Hematopoietic multipotent progenitor cell treated with erythropoietin and hydrocortisone succinate and interleukin-3 and kit ligand, for 8 days (in vitro differentiated cells): ENCODE measurements at places on chromosomes 1 and 21.

DNA sequence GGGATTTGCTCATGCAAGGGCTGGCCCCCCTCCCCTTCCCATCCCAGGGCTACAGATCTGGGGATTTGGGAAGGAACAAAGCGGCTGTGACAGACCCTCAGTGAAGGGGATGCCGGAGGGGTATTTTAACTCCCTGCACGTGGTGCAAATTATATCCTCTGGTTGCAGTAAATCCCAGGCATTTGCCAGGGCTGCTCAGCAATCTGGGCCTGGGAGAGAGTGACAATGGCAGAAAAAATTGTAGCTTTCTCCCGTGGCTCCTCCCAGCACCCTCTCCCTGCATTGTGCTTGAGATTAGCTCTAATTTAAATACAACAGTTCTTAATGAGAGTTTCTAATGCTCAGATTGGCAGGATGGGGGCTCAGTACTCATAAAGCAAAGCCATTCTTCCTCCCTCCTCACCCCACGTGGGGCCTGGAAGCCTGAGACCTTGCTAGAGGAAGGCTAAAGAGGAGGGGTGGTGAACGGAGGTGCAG lies 129.9 kb upstream of the CD34 start:
- no peak for DNase-seq

DNA sequence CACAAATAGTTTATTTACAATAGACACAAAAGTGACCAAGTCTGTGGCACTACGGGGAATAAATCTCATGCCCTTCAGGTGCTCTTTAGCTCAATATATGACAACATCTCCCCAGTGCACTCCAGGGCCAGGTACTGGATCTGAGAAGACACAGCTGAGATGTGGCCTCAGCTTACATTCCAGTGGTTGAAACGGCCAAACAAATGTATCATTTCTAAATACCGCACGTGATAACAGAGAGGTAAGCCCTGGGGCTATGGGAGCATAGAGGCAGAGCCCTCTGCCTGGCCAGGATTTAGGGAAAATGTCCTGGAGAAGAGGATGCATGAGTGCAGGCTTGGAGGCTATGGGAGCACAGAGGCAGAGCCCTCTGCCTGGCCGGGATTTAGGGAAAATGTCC lies 630.5 kb downstream of the SMYD3 start:
- no peak for DNase-seq

DNA sequence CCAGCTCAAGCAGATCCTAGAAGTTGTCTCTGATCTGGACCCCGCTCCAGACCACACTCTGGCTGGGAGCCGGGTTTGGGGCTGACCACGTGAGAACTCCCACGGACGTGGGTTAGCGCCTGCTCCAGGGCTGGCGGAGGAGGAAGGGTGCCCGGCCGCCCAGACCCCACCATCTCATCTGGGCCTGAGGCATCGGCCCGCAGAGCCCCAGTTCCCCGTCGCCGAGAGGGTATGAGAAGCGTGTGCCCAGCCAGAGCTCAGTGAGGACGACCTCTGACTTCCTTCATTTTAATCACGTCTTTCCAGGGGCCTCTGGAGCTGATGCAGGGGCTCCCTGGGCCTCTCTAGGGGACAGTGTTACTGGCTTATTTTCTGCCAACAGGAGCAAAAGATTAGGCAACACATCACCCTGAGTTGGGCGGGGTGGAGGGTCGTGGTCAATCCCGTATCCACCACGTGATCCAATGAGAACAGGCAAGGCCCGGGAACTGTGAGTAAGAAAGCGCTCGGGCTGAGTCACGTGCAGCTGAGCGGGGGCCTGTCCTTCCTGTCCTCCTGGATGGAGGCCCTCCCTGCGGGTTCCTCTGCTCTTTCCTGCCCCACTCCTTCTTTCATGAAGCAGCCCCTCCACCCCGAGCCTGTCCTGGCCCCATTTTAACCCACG lies 81.1 kb downstream of the SIK1 start:
- peak; percentile 45 for DNase-seq

- no peak for DNase-seq
Observed at GRCh38 chr1:46489169-46489637, 433 bp upstream of the DMBX1 start.

- DNase-seq: peak; percentile 12
Observed at GRCh38 chr1:79497193-79497773, 490.8 kb upstream of the ADGRL4 start.

DNA sequence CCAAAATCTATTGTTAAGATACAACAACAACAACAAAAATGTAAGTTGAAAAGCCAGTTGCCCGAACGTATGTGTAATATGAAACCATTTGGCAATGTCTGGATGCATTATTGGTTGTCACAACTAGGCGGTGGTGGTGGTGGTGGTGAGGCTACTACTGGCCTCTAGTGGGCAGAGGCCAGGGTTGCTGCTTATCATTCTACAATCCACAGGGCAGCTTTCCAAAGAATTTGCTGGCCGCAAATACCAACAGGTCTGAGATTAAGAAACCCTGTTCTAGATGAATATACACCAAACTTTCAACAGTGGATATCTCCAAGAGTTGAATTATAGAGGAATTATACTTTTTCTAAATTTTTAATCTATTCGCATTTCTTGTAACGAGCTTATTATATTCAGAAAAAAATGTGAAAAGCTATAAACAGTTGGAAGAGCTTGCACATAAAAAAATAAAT lies 26.8 kb upstream of the ZNF697 start:
- peak; percentile 84 for DNase-seq

- DNase-seq: no peak
Observed at GRCh38 chr1:160646711-160647328, at the start of gene SLAMF1. TSS of gene SLAMF1 (minus strand) at chr1:160647044. CDS start at chr1:160646945, 99 bp downstream.

GRCh38 chr1:194367121-194367520 lies 1180.7 kb upstream of the B3GALT2 start:
- DNase-seq: no peak

GRCh38 chr1:64631346-64632034 lies 113.4 kb upstream of the RAVER2 start:
- no peak for DNase-seq

DNA sequence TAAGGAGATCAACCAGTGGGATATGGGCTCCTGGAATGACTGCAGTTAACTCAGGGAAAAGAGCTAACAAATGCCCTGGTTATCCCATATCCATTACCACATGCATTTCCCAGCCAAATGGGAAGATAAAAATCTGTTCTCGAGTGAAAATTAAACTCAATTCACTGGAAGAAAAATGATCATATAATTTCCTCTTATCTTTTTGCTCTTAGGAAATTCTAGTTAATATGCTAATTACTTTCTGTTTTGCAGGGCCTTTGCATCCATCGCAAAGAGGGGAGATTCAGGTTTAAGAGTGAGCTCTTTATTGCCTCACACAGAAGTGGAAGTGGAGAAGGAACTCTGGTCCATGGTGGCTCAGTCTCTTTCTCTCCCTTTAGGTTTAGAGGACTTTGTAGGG lies 3.9 kb upstream of the IL24 start:
- no peak for DNase-seq

GRCh38 chr1:54953846-54954245 lies 26.6 kb upstream of the TMEM61 start:
- no peak for DNase-seq

DNA sequence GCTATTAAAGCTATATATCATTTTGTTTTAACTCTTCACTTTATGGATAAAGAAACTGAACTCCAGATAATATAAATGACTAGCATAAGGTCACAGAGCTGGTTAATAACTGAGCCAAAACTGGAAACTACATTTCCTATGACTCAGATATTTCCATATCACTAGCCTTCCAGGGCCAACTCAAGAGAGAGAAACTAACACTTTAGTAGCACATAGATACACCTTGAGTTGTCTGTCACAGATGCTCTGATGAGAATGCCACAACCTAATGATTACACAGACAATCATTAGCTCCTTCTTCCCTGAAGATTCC lies 40.7 kb downstream of the NME7 start:
- peak; percentile 83 for DNase-seq

- DNase-seq: no peak
Observed at GRCh38 chr1:227415115-227415790, 97.0 kb upstream of the CDC42BPA start.

GRCh38 chr1:53704804-53705445 lies 34.0 kb downstream of the GLIS1 start:
- DNase-seq: no peak

DNA sequence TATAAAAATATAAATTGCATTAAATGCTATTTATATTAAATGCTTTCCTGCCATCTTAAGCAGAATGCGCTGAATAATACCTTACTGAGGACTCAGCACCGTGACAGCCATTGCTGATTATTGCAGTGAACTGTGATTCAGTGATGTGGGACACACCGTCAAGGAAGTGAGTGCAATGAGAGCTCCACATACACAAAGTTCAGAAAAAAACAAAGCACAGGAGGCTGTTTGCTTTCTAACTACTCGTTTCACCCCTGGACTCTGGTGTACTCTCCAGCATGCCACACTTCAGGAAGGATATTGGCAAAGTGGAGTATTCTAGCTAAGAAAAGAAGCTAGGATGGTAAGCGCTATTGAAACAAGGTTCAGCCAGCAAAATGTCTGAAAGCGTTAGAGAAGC lies 57.4 kb upstream of the CXADR start:
- no peak for DNase-seq

DNA sequence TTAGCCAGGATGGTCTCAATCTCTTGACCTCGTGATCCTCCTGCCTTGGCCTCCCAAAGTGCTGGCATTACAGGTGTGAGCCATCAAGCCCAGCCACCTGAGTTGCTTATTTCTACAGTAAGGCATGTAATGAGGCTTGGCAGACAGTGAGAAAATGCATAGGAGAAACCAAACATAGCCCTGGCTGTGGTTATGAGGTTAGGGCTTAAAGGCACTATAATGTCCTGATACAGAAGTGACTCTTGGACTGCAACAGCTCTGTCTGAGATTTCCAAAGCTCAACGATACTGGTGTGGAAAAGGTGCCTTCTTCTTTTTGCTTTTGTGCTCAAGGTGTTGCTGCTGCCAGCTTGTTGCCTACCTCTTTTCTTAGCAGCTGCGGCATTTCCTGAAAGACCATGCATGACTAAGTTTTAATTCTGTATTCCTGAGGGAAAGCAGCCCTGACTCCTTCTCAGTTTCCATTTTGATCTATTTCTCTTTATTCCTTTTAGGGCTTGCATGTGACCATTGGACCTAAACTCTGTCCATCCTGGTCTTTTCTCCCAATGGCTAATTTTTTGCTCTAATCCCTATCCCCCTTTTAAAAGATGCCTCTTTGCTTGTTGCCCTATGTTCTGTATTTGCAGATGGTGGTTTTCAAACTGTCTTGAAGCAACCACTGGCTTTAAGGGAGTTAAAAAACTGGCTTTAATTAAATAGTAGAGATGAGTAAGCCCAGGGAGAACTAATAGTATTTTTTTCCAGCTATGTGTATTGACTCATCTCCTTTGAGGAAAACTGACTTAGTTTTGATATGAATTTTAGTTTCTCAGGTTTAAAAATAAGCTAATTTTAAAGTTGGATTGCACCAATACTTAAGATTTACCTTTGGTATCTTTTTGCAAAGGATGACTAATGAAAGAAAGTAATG lies 70.3 kb downstream of the KIF1B start:
- no peak for DNase-seq

GRCh38 chr1:46067652-46068051 lies 64.8 kb downstream of the PIK3R3 start:
- DNase-seq: no peak

GRCh38 chr1:31926853-31927660 lies 11.1 kb downstream of the PTP4A2 start:
- no peak for DNase-seq

- DNase-seq: no peak
Observed at GRCh38 chr1:212190169-212190568, 95.0 kb upstream of the PPP2R5A start.

- no peak for DNase-seq
Observed at GRCh38 chr1:20172033-20172590, 13.8 kb upstream of the UBXN10 start.

DNA sequence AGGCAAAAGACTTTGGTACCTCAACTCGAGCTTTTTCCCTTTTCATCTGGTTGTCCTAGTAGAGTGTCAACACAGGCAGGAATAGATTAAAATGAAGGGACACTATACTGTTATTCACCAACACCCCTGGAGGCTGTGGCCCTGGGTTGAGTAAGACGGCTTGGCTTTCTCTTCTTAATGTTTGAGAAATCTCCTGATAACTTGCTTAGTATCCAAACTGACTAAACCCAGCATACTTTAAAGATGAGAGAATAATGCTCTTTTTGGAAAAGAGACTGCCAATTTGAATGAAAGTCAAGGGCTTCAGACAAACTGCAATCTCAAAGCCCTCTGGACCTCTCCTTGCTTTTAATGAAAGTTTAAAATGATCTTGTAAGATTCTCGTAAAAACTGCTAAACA lies 2.6 kb upstream of the SLC30A1 start:
- DNase-seq: no peak

DNA sequence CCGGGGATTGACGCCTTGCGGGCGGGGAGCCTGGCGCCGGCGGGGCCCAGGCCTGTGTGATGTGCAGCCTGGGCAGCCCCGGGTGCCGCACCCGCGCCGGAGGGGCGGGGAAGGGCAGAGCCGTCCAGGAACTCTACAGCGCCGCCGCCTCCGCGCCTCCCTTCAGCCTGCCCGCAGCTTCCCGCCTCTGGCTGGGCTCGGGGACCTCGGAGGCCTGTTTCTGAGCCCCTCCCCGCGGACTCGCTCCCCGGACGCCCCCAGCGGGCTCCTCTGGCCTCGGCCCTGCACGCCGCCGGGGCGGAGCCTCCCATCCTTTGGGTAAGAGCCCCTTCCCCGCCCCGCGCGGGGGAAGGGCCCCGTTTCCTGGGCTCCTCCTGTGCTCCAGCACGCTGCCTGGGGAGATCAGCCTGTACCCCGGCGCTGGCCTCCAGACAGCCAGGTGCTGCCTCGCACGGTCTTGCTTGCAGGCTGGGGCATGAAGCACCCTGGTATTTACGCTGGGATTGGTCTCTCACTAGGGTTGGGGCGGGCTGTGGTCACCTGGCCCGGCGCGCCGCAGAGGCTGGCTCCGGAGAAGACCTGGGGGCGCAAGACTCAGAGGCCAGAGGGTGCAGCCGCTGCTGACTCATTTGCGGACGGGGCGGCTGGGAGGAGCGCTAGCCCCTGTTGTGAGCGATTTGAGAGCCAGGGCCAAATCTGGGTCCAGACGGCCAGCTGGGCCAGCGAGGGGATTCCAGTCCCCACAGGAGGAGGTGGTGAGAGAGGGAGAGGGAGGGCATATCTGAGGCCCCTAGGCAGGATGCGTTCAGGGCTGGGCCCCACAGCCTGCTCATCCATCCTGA lies 5.7 kb upstream of the ACOT11 start:
- DNase-seq: peak; percentile 68

- no peak for DNase-seq
Observed at GRCh38 chr1:157540160-157540748, 12.1 kb downstream of the FCRL5 start.

- DNase-seq: no peak
Observed at GRCh38 chr1:198119906-198120305, 36.9 kb upstream of the NEK7 start.

DNA sequence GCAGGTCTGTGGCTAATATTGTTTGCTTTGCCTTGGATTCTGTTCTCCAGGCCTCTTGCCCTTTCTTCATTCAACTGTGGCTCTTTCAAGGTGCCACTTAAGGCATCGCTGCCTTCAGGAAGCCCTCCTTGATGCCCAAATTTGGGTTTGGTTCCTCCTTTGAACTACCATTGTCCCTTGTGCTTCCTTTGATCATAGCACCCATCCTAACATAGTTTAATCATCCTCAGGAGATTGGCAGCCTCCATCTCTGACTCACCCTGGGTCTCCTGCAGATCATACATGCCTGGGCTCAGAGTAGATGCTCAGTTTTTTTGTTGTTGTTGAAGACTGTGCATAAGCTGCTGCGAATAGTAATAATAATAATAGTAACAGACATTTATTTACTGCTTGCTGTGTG lies 54.4 kb upstream of the ACOT11 start:
- DNase-seq: no peak

GRCh38 chr1:26287033-26287711 lies 7.3 kb downstream of the SH3BGRL3 start:
- peak; percentile 60 for DNase-seq
